ENCODE measurements at places on chromosomes 7 and 10. TPM values are rescaled to one million over a fixed set of nuclear protein-coding genes. Genes with fewer than 3 reads are reported as not detected.

FAM24B gene
- 7.9 TPM for total RNA-seq

SPDYE2 gene
- total RNA-seq, result not detected

UPK3BL2 gene
- total RNA-seq, result 151 TPM

EEF1AKMT2 gene
- total RNA-seq, result 21.1 TPM

ADIRF gene
- total RNA-seq, result 25.3 TPM

C1GALT1 gene
- 31.1 TPM for total RNA-seq

ITIH2 gene
- total RNA-seq, result not detected

LBX1 gene
- not detected for total RNA-seq

PRKCQ gene
- 2.1 TPM for total RNA-seq
